ENCODE measurements at places on chromosomes 3 and 15. TPM values are rescaled to one million over a fixed set of nuclear protein-coding genes. Genes with fewer than 3 reads are reported as not detected.

GRCh38 chr15:49115062-49115461, 40.3 kb downstream of the COPS2 start:
- no peak overlapping the region for H3K27ac ChIP-seq
- no peak for DNase-seq
- H3K4me3 ChIP-seq, result no peak overlapping the region
- H3K27me3 ChIP-seq, result no peaks in the 10 kb centered on the region
- H3K36me3 ChIP-seq, result peaks cover 21% of the 10 kb centered on the region

Gene OR5H15
- not detected for total RNA-seq

- no peaks in the 10 kb centered on the region for H3K27me3 ChIP-seq
- no peak for DNase-seq
- no peaks in the 10 kb centered on the region for H3K4me1 ChIP-seq
- no peak overlapping the region for H3K4me3 ChIP-seq
- H3K27ac ChIP-seq, result no peak overlapping the region
Measured at GRCh38 chr3:111748132-111748531, 110.9 kb upstream of the PHLDB2 start.

- DNase-seq, result no peak
- no peak overlapping the region for H3K4me3 ChIP-seq
- H3K27me3 ChIP-seq, result no peaks in the 10 kb centered on the region
- H3K27ac ChIP-seq, result no peak overlapping the region
Measured at GRCh38 chr15:40985541-40986330, 32.5 kb downstream of the CHAC1 start.

Gene OCA2
- total RNA-seq, result 0.60 TPM

DNA sequence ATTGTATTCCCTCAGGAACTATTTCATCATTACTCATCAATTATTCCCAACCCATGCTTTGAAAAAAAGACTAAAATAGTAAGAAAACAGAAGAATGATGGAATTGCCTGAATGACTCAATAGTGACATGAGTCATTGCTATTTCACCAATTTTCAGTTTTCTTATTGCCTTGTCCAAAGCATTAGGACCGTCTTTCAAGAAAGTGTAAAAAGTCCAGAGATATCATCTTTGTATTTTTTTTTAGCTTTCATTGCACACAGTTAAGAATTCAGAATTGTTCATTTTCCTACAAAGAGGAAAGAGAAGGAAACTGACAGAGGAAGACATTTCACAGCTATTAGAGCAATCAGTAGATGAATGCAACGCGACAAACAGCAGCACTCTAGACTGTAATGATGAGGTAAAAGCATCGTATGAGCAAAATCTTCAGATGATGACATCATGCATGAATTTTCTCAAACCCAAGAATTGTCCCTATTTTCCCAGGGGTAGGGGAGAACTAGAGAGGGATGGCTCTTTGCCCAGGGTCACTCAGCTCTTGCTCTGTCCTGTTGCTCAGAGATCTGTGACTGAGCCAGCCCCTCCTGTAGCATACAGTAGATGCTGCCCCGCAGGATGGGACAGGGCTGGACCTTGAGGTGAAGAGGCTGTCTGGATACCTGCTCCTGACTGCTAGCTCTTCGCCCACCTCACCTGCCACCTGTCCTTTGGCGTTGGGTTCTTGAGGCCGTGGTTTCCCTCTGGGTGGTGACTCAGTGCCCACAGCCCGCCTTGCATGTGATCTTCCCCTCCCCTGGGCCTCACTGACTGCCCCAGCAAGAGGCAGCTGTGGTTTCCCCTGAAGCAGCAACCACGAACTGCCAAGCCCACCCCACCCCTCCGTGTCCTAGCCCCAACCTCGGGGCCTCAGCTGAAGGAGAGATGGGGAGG, 84.8 kb downstream of the PPCDC start:
- DNase-seq, result peak; percentile 88
- peaks cover 71% of the 10 kb centered on the region for H3K4me1 ChIP-seq
- no peaks in the 10 kb centered on the region for H3K36me3 ChIP-seq

GRCh38 chr3:15266510-15267376, 60.7 kb downstream of the CAPN7 start:
- no peaks in the 10 kb centered on the region for H3K27me3 ChIP-seq
- no peak for DNase-seq
- H3K4me3 ChIP-seq, result no peak overlapping the region
- H3K27ac ChIP-seq, result no peak overlapping the region
- H3K36me3 ChIP-seq, result no peaks in the 10 kb centered on the region

DNA sequence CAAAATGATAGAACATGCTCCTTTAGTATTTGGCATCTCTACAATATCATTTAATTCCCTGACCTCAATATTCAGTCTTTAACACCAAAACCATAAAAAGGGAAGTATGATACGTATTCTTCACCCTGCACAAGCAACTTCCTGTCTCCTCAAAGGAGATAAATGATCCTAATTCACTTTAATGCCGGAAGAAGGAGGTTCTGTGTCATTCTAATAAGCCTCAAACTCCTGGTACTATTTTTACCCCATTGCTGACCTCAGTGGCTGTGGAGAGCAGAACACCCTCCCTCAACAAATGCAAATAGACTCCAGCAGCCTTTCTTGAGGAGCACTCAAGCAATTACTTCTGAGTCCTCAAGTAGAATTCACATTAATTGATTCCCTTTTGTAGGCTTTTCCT, 173.3 kb downstream of the TMEM108 start:
- no peak overlapping the region for H3K27ac ChIP-seq
- H3K36me3 ChIP-seq, result no peaks in the 10 kb centered on the region
- H3K4me1 ChIP-seq, result peaks cover 11% of the 10 kb centered on the region
- peaks cover 7% of the 10 kb centered on the region for H3K27me3 ChIP-seq
- no peak for DNase-seq

DNA sequence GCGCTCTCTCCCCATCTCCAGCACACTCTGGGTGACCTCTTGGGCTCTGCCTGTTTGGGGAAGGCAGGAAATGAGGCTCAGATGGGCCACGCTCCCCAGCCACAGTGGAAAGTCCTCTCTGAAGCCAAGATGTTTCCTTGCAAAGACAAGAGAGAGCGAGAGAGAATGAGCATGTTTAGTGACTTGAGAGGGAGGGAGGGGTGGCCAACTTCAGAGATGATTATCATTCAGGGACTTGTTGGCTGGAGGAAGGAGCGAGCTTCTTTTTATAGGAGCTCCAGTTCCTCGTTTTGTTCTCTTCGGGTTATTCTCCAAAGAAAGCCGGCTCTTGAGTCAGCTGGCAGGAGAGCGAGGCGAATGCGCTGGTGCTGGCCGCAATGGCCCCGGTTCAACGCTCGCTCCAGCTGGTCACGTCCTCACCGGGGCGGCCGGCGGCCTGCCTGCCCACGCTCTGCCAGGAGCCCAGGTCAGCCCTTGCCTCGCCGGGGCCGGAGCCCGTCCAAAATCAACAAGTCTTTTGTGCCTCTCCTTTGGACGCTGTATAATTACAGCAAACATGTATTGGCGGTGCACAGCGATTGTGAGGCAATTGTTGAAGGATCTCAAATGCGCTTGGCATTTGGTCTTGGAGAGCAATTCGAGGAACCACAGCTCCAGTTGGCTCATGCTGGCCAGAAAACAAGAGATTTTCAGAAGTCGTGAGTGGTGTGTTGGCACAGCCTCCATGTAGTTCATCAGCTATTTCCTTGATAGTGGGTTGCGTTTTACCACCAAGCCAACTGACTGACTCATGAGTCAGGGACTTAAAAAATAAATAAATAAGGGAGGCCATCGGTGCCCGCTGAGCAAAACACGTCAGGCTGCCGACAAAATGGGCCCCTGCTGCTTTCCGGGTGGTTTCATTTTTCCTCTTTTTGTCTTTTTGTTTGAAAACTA, 288.6 kb downstream of the UACA start:
- no peak for DNase-seq
- no peak overlapping the region for H3K4me3 ChIP-seq
- peak overlapping the region; percentile 54 for H3K27ac ChIP-seq
- H3K4me1 ChIP-seq, result peaks cover 3% of the 10 kb centered on the region
- no peaks in the 10 kb centered on the region for H3K36me3 ChIP-seq

DNA sequence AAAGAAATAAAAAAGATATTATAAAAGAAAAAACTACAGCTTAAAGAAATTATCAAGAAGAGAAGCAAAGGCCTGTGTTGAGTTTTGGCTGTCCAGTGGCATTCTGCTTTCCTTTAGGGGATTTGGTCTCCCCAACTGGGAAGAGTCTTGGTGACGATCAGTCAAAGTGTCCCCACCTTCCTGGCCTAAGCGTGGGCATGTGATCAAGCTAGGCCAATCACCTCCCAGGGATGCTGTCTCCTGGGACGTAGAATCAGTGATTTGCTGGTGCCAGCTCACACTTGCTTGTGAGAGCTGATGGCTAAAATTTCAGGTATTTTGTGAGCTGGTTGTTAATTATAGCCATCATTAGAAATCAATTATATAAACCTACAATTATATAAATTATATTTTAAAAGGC, 69.5 kb downstream of the ATP2B2 start:
- H3K36me3 ChIP-seq, result no peaks in the 10 kb centered on the region
- peaks cover 11% of the 10 kb centered on the region for H3K4me1 ChIP-seq
- no peak overlapping the region for H3K4me3 ChIP-seq
- H3K27me3 ChIP-seq, result no peaks in the 10 kb centered on the region
- peak; percentile 34 for DNase-seq

GRCh38 chr3:10445561-10446175, 59.7 kb downstream of the ATP2B2 start:
- no peak overlapping the region for H3K4me3 ChIP-seq
- H3K27me3 ChIP-seq, result peaks cover 12% of the 10 kb centered on the region
- H3K36me3 ChIP-seq, result no peaks in the 10 kb centered on the region
- no peaks in the 10 kb centered on the region for H3K4me1 ChIP-seq
- peak; percentile 39 for DNase-seq

- no peak overlapping the region for H3K4me3 ChIP-seq
- DNase-seq, result peak; percentile 66
- no peaks in the 10 kb centered on the region for H3K27me3 ChIP-seq
- no peaks in the 10 kb centered on the region for H3K36me3 ChIP-seq
- H3K27ac ChIP-seq, result no peak overlapping the region
Measured at GRCh38 chr15:77017091-77017660, 22.2 kb downstream of the PSTPIP1 start.

Gene FEZF2
- not detected for total RNA-seq

DNA sequence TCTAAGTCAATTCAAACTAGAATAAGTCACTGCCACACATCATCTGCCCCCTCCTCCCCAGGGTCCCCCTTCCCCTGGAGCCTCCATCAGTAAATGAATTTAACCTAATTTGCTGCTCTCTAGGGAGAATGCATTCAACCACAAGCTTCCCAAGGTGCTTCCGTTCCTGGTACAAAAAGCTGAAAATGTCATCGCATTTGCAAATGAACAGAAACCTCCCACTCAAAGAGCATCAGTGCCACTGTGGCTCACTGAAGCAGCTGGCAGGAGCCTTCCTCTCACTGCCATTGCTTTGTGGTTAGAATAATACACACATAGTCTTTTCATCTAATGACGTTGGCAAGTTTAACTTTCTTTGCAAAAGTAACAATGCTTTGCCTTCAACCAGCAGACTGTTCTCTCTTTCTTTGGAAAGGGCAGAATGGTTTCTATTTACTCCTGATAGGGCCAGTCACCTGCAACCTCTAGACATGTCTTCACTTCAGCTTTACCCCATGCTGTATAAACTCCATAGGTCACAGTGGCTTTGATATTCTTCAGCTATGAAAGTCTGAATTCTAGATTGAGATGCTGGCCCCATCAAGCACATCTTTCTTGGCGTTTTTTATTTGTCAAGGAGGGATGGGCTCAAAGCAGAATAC, 238.1 kb downstream of the CPNE4 start:
- no peaks in the 10 kb centered on the region for H3K4me1 ChIP-seq
- H3K4me3 ChIP-seq, result no peak overlapping the region
- H3K36me3 ChIP-seq, result no peaks in the 10 kb centered on the region
- H3K27me3 ChIP-seq, result no peaks in the 10 kb centered on the region

- H3K27ac ChIP-seq, result no peak overlapping the region
- H3K27me3 ChIP-seq, result no peaks in the 10 kb centered on the region
- no peak for DNase-seq
- no peak overlapping the region for H3K4me3 ChIP-seq
- no peaks in the 10 kb centered on the region for H3K36me3 ChIP-seq
Measured at GRCh38 chr3:191238321-191238817, 39.3 kb downstream of the OSTN start.

DNA sequence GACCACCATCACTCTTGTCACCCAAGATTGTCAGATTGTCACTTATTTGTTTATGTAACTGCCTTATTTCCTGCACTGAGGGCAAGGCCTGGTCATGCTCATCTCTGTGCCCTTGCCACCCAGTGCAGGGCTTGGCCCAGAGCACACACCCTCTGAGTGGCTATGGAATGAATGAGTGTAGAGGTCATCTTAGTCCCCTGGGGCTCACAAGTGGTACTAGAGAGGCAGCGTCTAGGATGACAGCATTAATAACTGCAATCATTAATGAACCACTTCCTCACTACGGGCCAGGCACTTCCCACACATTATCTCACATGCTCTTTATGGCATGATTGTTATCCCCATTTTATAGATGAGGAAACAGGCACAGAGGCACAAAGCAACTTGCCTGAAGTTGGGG, 117.0 kb downstream of the SMAD6 start:
- H3K36me3 ChIP-seq, result no peaks in the 10 kb centered on the region
- no peaks in the 10 kb centered on the region for H3K27me3 ChIP-seq
- H3K4me1 ChIP-seq, result no peaks in the 10 kb centered on the region
- H3K4me3 ChIP-seq, result no peak overlapping the region

DNA sequence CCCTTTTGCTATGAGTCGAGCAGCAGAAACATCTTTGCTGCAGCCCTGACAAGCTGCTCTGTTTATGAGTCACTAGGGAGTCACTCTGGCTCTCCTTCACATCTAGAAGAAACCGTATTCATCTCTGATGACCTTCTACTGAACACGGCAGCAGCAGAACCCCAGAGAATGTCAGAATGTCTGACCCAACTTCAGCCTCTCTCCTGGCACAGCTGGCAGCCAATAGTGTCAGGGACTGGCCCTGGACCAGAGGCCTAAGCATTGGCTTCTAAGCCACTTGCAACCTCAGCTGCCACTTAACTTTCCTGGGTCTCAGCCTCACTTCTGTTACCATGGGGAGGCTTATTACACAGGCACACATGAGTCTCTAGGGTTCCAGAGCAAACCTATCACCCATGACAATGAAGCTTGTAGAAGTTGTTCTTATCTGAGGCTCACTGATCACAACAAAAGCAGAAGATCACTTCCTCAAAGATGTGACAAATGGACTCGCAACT, 184.1 kb upstream of the TLE3 start:
- no peak overlapping the region for H3K4me3 ChIP-seq
- no peaks in the 10 kb centered on the region for H3K36me3 ChIP-seq

Gene STAB1
- 406 TPM for total RNA-seq

GRCh38 chr3:102810937-102811336, 376.1 kb downstream of the ZPLD1 start:
- no peak overlapping the region for H3K4me3 ChIP-seq
- H3K36me3 ChIP-seq, result no peaks in the 10 kb centered on the region
- no peaks in the 10 kb centered on the region for H3K4me1 ChIP-seq
- H3K27ac ChIP-seq, result no peak overlapping the region
- no peaks in the 10 kb centered on the region for H3K27me3 ChIP-seq

Gene MINAR1
- total RNA-seq, result 0.73 TPM

Data from spleen (tissue), 13 donors.